ENCODE measurements at places on chromosomes 2 and 18. TPM values are rescaled to one million over a fixed set of nuclear protein-coding genes. Genes with fewer than 3 reads are reported as not detected.

Gene ANKRD53
- total RNA-seq: 0.26 TPM

Gene RUFY4
- total RNA-seq: 0.22 TPM

Gene CLEC4F
- total RNA-seq: 0.78 TPM

- DNase-seq: no peak
Measured at GRCh38 chr2:43414586-43415135, 181.2 kb downstream of the THADA start.

DNA sequence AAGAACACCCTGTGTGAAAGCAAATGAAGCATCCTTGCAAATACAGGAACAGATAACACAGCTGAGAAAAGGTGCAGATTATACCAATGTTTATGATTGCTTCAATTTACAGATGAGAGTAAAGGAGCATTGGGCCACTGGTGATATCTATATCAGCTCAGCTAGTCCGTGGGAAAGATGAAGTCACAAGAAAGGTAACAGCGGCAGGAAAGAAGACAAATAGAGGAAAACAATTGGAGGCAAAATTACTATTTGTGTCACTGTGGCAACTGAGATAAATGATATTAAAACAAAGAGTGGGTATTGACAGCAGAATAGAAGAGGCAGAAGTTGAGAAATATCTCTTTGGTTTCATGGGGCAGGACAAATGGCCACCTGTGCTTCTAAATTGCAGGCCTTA lies 121.2 kb upstream of the CAVIN2 start:
- no peak for DNase-seq

- no peak for DNase-seq
Measured at GRCh38 chr2:44200011-44200410, 31.3 kb downstream of the PPM1B start.

- no peak for DNase-seq
Measured at GRCh38 chr18:73990258-73990657, 157.4 kb downstream of the FBXO15 start.

GRCh38 chr2:42960002-42960841 lies 167.8 kb upstream of the HAAO start:
- DNase-seq: no peak

- no peak for DNase-seq
Measured at GRCh38 chr2:237143676-237144440, 58.2 kb downstream of the COPS8 start.

DNA sequence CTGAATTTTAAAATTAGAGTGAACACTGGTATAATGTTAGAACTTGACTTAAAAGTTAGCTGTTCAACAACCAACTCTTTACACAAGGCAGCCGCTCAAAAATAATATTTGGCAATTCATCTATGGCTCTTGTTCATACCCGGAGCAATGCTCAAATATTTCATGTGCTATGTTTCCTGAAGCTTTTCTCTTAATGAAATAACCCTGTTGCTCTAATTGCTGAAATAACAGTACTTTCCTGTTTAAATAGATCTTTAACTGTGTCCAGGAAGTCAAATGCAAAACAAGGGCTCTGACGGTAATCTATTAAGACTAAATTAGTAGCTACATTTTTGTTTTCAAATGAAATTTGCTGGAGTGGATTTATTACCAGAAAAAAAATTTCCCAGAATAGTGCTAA lies 33.7 kb downstream of the RFTN2 start:
- DNase-seq: no peak

DNA sequence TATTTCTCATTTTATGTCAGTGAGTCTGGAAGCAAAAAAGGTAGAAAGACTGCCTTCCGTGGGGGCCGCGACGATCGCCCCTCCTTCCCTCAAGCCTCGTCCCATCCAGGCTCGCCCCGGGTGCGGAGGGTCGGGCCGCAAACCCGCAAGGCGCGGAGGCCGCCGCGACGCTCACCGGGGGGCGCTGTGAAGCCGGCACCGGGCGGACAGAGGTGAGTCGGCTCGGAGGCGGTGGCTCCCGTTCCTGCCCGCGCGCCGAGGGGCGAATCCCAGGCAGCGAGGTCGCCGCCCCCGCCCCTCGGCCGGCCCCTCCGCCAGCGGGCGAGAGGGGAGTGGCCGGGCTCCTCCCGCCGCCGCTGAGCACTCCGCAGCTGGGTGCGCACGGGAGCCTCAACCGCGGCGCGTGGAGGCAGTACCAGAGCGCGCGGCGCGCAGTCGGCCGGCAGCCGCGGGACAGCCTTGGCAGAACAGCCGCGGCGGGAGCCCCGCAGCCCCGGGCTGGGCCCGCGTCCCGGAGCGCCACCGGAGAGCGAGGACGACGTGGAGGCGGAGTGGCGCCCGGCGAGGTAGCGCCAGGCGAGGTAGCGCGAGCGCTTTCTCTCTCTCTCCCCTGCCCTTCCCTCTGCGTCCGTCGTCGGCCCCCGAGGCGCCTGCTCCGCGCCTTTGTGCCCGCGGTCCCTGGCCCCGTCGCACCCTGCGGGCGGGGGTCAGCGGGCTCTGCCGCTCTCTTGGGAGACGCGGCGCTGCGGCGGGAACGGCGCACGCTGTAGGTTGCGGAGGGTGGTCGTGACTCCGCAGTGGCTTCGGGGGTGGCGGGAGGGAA lies at the start of gene MYO1B:
MYO1B (plus strand) TSS at position 359 of the 823 bp plus-strand sequence. CDS start 31,492 bp downstream, outside the sequence.
- peak; percentile 95 for DNase-seq

Measured in upper lobe of left lung (tissue), 6 donors.